Stimulated activated CD8-positive, alpha-beta memory T cell treated with anti-CD3 and anti-CD28 coated beads, Interleukin-7, amount 100 ng/mL, for 1 hour (primary cell): ENCODE measurements at places on chromosomes 5 and 9.

- DNase-seq = no peak
Measured at GRCh38 chr5:119275601-119276173, 80.1 kb upstream of the TNFAIP8 start.

DNA sequence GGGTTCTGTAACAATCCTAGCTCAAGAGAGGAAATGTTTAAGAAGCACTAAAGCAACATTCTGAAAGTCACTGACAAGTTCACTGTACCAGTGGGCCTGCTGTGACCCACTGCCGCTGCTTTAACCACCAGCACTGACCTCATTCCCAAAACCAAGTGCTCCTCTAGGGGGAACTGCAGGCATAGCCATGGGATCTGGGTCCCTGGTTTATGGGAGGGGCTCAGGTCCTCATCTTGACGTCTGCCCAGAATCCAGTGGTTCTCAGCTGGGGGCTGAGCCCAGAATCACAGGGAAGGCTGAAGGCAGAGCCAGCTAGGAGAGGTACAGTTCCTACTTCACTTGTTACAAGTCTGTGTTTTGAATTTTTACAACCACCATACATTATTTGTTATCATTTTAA is 36.1 kb upstream of the SLC2A8 start:
- no peak for DNase-seq

DNA sequence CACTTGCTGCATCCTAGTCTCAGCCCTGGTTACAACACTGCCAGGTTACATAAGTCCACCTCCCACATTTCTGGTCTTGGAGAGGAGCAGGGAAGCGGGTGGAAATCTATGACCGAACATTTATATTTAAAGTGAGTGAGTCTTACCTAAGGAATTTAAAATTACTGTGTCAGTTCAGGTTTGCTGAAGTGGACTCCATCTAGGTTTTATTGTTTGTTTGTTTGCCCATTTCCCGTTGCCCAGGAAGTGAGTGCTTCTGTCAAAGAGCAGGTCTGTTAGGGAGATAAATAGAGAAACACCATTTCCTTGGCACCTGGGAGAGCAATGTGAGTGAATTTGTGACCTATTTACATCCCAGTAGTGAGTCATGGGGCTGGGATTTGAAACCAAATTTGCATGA is 179.5 kb downstream of the KIF4B start:
- DNase-seq = no peak

DNA sequence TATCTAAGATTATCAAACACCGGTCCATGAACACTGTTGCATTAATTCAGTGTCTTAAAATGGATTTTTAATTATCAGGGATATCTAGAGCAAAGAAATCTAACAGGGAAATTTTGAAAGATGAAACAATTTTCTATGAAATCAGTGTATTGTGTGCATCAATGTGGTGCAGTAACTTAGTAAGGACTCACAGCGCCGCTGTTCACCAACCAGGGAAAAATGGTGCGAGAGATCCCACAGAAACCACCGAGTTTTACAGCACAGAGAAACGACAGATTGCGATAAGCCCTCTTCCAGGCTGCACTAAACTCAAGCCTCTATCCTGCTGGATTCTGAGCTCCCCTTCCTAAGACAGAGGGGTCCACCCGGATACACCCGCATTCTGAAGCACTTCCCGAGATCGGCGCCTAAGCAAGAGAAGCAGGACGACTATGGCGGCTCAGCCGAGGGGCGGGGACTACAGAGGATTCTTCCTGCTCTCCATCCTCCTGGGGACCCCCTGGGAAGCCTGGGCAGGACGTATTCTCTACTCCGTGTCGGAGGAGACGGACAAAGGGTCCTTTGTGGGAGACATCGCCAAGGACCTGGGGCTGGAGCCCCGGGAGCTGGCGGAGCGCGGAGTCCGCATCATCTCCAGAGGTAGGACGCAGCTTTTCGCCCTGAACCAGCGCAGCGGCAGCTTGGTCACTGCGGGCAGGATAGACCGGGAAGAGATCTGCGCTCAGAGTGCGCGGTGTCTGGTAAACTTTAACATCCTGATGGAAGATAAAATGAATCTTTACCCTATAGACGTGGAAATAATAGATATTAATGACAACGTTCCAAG is at the start of gene PCDHGA7:
PCDHGA7 (plus strand) TSS at position 274 of the 826 bp plus-strand sequence; CDS start at position 432, 158 bp downstream.
- DNase-seq = no peak

DNA sequence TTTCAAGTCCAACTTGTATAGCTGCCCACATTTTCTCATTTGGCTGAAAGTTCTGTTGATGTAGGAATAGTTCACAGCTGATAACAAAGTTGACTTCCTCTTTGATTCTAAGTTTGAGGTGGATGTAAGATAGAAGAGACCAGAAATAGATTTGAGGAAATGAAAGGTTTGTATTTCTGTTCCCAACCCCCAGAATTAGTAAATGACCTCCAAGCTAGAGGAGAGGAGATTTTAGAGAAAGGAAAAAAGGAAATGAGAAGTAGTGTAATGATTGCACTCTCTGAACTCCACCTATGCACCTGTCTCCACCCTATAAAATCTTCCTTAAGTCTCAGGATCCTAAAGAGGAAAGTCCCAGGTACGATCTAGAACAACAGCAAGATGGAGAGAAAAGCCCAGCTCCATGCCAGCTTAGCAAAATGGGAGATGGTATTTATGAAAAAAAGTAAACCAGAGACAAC is 130.4 kb upstream of the POC5 start:
- DNase-seq = no peak

DNA sequence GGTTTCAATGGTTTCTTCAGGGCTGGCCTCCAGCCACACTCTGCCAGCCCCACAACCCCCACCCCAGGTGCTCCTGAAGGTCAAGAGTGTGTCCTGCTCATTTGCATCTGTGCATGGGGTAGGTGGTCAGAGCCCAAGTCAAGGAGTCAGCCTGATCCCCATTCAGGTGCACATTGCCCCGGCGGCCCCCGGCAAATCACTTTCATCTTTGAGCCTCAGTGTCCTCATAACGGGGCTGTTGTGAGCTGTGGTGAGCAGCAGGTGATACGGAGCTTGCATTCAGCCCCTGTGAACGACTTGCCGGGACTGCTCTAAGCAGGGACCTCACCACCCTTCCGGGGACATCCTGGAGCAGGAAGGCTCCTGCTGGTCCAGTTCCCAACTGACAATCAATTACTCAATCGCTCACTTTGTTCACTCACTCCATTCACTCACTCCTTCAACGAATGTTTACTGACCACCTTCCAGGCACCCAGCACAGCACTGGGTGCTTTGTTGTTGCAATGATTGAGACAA is 93.2 kb upstream of the CPEB4 start:
- DNase-seq = no peak

- no peak for DNase-seq
Measured at GRCh38 chr5:74401946-74402320, 238.6 kb downstream of the ENC1 start.
